ENCODE measurements at places on chromosomes 13 and 19.

- DNase-seq: peak; percentile 28
Observed at GRCh38 chr19:42066075-42066754, 3.8 kb downstream of the GRIK5 start.

DNA sequence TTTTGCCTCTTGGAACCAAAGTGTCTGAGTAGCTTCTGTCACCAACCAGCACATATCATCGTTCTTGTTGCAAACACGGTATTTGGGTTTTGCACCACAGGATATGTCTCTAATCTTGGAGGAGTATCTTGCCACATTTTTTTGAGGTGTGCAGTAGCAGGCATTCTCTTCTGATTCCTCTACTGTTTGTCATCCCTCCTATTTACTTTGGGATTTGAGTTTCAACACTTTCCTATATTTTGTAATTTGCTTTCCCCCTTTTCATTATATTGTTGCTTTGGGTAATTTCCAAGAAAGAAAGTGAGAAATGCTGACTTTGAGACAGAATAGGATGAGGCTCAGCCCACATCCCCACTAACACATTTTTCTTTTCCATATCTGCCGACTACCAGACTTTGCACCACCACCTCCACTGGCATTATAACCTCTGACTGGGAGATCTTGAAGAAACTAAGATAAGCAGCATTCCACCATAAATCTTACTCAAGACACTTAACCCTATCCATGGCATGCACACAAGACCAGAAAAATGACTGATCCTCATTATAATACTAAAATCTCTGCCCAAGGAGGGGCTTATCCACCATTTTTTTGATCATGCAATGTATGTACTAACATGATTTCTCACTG, 12.0 kb upstream of the DZIP1 start:
- no peak for DNase-seq

DNA sequence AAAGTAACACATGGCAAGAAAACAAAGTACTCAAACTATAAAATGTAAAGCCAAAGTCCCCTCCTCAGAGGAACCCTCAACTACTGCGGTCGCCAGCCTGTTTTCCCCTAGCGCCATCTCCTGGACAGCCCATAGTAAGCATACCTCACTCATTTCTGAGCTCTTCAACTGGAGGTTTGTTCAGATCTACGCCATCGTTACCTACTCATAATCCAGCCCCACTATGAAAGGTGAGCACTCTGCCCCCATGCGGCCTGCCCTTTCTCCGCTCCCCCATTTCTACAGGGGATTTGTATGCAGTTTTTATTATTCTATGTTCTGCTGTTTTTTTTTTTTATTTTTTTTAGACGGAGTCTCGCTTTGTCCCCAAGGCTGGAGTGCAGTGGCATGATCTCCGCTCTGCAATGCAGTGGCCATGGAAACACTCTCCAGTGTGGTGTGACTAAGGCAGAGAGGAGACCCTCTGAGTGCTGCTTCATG, 26.2 kb downstream of the OPA3 start:
- peak; percentile 29 for DNase-seq

GRCh38 chr19:30667227-30667626, 295.0 kb downstream of the ZNF536 start:
- no peak for DNase-seq

DNA sequence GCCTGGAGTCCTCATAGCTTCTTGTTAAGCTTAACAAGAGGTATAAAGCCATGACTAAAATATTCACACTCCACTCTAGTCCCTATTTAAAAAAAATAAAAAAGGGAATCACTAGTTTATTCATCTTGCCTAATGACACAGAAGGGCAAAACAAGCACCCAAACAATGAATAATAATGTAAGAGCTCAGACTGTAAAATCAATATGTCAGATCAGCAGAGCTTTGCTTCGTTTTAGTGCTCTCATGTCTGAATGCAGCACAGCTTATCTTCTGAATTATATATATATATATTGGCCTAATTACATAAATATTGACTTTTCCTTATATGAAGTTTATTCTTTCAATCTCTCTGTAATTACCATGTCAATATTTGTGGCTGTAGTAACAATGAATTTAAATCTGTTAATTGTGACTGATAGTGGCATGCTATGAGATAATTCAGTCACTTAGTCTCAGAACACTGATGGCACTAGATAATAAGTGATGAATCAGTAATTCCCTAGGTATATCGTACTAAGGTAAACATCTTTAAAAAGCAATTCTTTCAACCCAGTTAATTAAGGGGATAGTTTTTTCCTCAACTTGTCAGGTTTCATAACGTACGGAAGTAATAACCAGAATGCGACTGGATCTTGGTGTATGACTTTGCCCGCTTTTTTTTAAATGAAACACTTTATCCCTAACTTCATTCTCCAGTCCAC, 361.9 kb upstream of the GPC6 start:
- DNase-seq: no peak

GRCh38 chr13:68124437-68125086, 894.4 kb upstream of the PCDH9 start:
- DNase-seq: no peak

- no peak for DNase-seq
Observed at GRCh38 chr13:49238621-49239020, 9.1 kb upstream of the CDADC1 start.

GRCh38 chr13:39259371-39260140, 221.3 kb downstream of the NHLRC3 start:
- peak; percentile 9 for DNase-seq

GRCh38 chr19:4715529-4716221, 8.0 kb downstream of the DPP9 start:
- no peak for DNase-seq

DNA sequence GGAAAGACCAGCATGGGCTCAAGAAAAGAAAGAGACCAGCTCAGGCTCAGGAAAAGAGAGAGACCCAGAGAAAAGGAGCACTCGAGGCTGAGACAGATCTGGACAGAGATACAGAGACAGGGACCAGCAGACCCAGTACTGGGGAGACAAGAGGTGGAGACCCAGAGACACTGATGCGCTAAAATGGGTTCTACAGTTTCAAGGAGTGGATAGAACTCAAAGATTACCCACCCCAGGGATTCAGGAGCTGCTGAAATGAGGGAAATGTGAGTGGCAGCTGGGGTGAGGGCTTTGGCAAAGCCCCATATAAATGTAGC, 609 bp upstream of the ZSCAN18 start:
- no peak for DNase-seq

DNA sequence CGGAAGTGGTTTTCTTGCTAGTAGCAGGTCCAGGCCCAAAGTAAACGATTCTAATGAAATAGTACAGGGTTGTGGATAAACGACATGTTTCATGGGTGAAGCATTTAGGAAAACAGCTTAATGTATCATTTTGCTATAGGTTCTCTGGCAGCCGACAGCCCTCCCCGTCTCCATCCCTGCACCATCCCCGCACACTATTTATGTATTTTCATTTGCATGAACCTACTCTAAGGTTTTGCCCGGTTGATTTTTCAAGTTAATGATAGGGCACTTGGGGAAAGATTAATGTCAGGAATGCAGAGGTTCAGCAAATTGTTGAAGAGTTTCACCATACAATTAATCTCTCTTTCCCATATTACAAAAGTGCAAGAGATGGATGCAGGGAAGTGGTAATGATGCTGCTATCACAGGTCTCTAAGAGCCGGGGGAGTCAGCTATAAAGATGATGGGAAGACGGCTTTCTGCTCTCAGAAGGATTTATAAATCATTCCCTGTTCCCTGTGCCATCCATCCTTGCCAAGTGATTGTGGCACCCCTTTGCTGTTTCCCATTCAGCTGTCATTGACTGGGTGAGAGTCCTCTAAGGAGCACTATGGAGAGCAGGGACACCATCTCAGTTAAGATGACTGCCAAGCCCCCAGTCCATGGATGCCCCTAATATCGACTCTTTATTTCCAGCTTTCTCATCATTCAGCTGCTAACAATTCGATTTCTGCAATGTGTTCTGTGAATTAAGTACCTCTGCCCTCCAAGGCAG, 186.3 kb downstream of the IRS2 start:
- peak; percentile 45 for DNase-seq

DNA sequence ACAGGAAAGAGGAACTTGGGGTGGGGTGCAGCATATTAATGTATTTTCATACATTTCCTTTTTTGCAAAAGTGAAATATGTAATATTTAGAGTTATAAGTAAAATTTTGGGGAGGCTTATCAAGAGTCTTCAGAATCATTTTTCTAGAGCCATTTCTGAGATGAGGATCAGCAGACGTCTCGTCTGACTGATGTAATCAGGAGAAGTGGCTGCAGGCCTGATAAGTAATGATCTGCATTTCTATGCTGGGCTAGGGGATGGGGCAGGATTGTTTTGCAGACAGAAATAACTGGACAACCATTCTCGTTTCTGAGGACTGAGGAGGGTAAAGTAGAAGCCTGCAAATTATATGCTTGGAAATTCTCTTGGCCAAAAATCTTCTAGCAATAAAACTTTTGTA, 89.2 kb upstream of the ARGLU1 start:
- no peak for DNase-seq

- no peak for DNase-seq
Observed at GRCh38 chr19:34370983-34371382, 6.0 kb downstream of the GPI start.

DNA sequence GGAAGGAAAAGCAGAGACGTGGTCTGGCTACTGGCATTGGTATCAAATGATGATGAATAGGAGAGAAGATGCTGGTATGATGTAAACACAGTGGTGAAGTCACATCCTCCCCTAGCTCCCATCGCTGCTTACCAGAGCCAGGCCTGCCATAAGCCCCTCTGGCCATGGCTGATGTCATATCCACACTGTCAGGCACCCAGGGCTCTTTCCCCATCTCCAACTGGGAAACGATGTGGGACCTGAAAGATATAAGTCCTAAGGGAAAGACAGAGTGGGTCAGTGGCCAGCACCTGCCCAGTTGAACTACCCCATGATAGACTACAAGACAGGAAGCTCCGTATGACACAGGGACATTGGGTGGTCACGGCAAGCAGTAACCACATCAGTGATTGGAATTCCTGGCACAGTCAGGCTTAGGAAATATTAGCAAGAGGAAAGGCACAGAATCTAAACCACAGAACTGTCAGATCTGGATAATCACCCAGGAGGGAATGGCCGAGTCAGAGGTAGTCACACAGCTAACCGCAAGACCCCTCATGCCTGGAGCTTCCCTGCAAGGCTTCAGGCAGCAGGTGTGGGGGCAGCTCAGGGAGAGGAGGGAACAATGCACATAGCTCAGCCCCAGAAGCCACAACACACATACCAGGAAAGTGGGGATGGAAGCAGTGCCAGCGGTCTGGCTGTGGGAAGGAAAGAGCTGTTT, 3.8 kb downstream of the ZNF792 start:
- DNase-seq: peak; percentile 82

GRCh38 chr13:63628310-63628709, 2212.7 kb upstream of the PCDH20 start:
- no peak for DNase-seq

DNA sequence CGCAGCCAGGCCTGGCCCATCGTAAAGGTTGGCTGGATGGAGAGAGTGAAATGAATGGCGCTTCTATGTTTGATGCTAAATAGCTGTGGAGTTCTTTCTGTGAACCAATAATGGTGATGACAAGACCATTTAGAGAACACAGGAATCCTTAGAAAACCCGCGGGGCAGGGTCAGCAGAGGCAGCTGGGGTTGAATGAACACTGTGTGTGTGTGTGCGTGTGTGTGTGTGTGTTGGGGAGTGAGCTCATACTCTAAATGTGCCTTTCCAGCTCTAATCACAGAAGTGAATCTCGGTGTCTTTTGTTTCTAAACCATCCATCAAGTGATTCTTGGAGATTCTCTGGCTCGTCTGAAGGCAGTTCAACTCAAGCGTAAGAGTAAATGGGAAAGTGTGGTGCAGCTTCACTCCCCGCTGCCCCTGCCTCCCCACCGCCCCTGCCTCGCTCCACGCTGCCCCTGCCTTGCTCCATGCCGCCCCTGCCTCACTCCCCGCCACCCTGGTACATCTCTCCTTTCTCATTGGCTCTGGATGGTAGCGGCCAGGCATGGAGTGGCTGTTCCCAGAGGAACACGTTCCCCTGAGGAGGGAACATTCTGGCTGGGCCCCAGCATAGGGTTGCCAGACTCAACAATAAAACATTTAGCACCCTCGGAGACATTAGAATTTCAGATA, 21.2 kb downstream of the TMPRSS9 start:
- DNase-seq: peak; percentile 19

GRCh38 chr19:1411255-1412191, 4.1 kb downstream of the DAZAP1 start:
- no peak for DNase-seq

DNA sequence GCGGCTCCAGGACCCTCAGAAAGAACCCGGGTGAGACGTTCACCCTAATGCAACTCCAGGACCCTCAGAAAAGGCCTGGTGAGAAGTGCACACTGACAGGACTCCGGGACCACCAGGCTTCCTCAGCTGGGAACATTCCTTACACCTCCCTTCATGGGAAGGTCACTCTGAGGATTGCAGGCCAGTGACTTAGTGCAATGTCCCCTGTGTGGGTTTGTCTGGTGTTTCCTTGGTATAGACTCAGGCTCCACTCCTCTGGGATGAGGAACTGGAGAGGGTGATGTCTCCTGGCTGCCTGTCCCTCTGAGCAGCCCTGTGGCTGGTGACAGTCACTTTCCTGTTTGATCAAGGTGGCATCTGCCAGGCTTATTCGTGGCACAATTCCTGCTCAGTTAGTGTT, 49.7 kb downstream of the TEX29 start:
- DNase-seq: no peak
